ENCODE measurements at places on chromosomes 3 and 15.
A peak's percentile ranks its signal among the peaks of the same experiment; 100 is the strongest.

- no peak for DNase-seq
Observed at GRCh38 chr3:186844908-186845307, 2.4 kb downstream of the ADIPOQ start.

DNA sequence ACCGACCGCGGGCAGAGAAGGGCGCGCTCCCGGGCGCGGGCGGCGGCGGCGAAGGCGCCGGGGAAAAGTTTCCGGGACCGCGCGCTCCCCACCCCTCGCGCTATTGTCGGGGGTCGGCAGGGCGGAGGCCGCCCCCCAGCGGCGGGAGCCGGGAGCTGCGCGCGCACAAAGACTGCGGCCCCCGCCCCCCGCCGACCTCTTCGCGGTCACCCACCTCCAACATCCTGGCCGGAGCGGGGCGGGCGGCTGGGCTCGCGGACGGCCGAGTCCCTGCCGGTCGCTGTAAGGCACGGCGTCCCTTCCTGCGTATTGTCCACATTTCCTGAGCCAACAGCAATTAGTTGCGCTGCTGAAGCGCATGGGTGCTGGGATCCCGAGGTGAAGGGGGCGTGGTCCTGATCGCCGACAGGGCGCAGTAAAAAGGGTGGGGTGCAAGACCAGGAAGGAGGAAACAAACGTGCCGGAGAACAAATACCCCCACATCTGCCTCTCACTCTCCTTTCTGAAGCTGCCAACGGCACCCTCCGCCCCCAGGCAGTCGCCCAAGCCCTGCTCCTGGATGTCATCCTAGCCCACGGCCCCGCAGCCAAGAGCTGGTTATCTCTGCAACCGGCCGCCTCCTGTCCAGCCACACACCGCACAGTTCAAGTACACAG lies at the start of gene TMEM44:
Gene TMEM44 (minus strand): TSS at position 71 of the 656 bp plus-strand sequence. CDS start 204 bp downstream, outside the sequence.
- DNase-seq = peak; percentile 98

GRCh38 chr3:49908373-49909199 lies 4.9 kb upstream of the MST1R start:
- peak; percentile 35 for DNase-seq

GRCh38 chr3:81958972-81959640 lies 197.7 kb upstream of the GBE1 start:
- DNase-seq = no peak

GRCh38 chr15:33048255-33048654 lies 146.3 kb downstream of the FMN1 start:
- DNase-seq = no peak

DNA sequence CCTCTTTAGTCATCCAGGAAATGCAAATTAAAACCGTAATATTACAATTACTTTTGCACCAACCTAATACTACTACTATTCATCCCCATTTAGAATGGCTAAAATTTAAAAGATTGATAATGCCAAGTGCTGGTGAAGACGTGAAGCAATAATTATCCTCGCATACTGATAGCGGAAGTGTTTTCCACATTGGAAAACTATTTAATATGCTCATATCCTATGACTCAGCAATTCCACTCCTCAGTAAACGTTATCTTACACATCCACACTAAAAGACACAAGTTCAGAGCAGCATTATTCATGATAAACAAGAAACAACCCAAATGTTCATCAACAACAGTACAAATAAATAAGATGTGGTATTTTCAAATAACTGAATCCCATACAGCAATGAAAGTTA lies 70.6 kb downstream of the VPS13C start:
- no peak for DNase-seq

GRCh38 chr15:75178938-75179745 lies 22.5 kb upstream of the C15orf39 start:
- DNase-seq = no peak

- DNase-seq = no peak
Observed at GRCh38 chr15:68418611-68419161, 13.3 kb downstream of the ITGA11 start.

DNA sequence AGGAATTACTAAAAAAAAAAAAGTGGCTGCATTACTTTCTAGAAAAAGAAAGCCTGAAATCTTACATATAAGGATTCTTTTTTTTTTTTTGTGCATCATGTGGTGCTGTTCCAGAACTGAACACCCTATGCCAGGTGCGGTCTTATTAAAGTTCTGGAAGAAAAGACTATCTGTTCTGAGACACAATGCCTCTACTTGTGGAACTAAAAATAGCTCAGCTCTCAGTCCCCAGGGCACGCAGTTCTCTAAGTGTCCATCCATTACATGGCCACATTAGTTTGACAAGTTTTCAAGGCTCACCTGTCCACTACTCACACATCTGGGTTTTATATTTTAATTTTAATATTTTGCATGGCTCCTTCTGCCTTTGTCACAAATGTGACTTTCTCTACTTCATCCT lies 126.6 kb upstream of the ADAMTS9 start:
- DNase-seq = no peak

DNA sequence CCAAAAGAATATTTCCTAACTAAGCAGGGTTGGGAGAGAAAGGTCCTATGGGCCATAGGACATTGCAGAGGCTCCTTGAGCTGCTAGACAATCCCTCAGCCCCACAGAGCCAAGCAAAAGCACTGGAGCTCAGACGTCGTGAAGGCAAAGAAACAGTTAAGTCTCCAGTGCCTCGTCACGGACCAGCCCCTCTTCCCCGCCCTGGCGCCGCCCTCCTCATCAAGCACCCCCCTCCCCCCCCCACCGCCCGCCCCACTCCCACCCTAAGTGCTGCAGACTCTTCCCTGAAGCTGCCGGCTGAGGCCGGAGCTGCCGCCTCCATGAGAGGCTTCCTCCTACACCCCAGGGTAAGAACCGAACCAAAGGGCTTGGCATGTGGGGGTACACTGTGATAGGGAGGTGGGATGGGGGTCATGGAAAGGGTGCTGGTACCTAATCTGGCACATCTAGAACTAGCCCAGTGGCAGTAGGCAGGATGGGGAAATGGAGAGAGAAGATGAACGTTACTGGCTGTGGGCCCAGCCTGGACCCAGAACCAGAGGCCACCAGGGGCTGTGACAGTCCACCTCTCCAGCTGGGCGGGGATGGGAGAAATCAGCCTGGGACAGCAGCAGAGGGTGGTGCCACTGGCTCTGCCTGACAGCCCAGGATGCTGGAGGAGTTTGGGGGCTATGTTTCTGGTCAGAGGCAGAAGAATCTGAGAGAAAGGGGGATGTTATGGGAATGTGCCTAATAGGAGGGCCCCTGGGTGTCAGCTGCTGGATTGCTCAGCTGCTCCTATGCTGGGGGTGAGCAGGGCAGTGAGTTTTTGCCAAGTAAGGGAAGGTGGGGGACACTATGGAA lies at the start of gene MAP1A:
Gene MAP1A (plus strand): TSS at position 255 of the 843 bp plus-strand sequence. CDS start 3,866 bp downstream, outside the sequence.
- DNase-seq = peak; percentile 87

- DNase-seq = no peak
Observed at GRCh38 chr3:188187053-188187452, 33.1 kb downstream of the LPP start.

GRCh38 chr3:14402304-14402811 lies at the start of gene SLC6A6:
TSS of gene SLC6A6 (plus strand) at chr3:14402606. CDS start at chr3:14443635, 41,029 bp downstream.
- DNase-seq = peak; percentile 99

- DNase-seq = no peak
Observed at GRCh38 chr3:23611737-23612295, 193.9 kb upstream of the UBE2E1 start.

DNA sequence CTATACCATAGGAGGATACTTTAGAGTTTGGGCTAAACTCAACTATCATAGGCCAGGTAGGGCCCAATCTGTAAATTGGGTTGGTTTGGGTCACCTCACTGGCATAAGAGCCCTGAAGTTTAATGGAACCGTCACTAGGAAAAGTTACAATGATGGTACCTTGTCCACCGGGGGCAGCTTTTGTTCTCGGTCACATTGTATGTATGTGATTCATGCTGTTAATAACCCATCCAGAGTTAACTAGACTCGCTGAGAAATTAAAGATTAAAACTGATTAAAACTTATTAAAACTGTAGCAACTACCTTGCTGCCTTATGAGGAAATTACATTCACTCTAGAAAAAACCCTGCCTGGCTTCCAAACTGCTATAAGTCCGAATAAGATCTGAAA lies 145.0 kb upstream of the TMCO5A start:
- DNase-seq = no peak

- DNase-seq = no peak
Observed at GRCh38 chr3:18283680-18284079, 141.5 kb downstream of the SATB1 start.

DNA sequence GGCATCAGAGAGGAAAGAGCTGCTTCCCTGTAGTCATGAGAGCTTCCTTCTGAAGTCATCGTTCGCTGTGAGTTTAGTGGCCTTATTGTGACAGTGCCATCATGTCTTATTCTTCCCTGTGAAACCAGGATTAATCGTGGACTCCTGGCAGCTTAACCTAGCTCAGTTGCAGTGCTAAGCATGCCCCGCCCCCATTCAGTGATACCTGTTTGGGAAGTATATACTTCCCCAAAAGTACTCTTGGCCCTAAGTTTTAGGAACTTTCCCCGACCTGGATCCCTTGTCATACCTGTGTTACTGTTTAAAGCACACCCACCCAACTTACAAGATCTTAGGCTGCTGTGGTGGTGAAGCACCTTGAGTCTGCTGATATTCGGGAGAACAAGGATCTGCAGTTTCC lies 32.1 kb upstream of the TIMP4 start:
- no peak for DNase-seq

DNA sequence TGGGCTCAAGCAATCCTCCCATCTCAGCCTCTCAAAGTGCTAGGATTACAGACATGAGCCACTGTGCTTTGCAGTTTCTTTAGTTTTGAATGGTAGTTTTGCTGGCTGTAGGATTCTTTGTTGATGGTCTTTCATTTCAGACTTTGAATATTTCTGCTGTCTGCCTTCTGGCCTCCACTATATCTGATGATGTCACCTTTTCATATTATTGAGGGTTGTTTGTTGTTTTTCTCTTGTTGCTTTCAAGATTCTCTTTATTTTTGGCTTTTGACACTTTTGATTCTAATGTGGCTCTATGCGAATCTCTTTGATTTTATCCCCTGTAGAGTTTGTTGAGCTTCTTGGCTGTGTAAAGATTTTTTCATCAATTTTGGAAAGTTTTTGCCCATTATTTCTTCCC lies 79.0 kb upstream of the MANF start:
- DNase-seq = no peak

DNA sequence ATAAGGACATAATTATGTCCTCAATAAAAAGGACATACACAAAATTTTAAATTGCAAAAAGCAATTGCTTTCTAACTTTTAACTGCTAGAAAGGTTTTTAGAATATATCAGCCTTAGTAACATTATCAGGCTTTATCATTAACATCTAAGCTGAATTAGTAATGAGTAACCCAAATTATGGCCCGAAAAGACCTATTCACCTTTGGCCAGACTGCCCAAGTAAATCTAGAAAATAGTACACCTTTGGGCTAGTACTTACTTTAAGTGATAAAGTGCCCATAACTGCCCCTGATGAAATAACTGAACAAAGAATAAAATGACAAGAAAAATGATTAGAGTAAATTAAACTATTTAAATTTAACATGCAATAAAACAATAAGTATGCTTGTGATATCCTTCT lies 117.2 kb downstream of the TBL1XR1 start:
- no peak for DNase-seq

- no peak for DNase-seq
Observed at GRCh38 chr15:89095073-89095472, 6.8 kb downstream of the ABHD2 start.

GRCh38 chr15:20295238-20295811 lies 246.3 kb downstream of the GOLGA6L6 start:
- no peak for DNase-seq

GRCh38 chr3:99868311-99868646 lies 50.6 kb downstream of the CMSS1 start:
- peak; percentile 16 for DNase-seq

GRCh38 chr15:25670025-25670554 lies 193.0 kb downstream of the ATP10A start:
- DNase-seq = peak; percentile 89

DNA sequence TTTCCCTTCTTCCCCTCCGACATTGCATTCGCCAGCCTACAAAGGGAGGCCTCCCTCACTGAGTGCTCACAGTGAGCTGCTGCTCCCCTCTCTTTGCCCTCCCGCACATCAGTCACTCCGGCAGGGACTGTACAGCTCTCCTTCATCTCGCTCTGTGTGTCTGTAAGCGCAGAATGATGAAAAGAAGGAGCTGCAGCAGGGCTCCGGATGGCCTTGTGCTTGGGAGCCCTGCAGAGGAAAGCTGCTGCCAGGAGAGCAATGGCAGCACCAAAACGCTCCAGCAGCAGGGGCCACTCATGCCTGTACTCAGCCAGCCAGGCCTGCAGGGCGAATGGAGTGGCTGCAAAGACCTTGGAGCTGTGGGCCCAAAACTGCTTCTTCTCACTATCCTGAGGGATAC lies 107.0 kb upstream of the NSMCE3 start:
- no peak for DNase-seq

- no peak for DNase-seq
Observed at GRCh38 chr3:17119201-17120072, 234.7 kb downstream of the PLCL2 start.

DNA sequence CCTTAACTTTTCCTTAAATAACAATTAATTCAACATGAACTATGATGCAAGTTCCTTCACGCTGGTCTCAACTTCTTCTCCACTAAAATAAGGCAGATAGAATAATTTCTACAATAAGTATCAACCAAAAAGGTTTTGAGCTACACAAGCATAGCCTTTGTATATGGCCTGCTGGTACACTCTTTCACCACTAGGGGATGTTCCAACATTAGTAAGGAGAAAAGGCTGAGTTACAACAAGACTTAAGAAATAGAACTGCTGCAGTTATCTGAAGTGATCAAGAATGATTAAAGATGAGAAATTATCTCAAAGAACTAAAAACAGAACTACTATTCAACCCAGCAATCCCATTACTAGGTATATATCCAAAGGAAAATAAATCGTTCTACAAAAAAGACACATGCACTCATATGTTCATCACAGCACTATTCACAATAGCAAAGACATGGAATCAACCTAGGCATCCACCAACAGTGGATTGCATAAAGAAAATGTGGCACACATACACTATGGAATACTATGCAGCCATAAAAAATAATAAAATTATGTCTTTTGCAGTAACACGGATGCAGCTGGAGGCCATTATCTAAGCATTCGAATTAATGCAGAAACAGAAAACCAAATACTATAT lies 14.4 kb downstream of the ATP13A3 start:
- DNase-seq = no peak

DNA sequence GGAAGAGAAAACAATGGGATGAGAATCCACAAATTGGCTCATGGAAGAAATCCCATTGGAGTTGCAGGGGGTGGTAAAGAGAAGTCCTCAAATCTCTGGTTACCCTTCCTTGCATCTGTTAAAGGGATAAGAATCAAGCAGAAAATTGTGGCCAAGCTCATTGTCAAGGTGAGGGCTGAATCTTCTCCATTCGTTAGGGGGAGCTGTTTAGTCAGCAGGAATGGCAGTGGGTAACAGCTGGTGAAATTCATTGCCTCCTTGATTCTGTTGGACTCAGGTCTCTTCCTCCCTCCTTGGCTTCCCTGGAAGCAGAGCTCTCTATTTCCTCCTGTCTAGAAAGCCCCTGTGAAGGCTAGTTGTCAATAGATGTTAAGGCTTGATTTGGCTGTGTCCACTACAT lies 343.1 kb upstream of the SEMA6D start:
- DNase-seq = peak; percentile 59
